Activated CD8-positive, alpha-beta memory T cell treated with anti-CD3 and anti-CD28 coated beads, Interleukin-2, amount 50 U/mL, for 4 hours (primary cell): ENCODE measurements at places on chromosomes 6 and 20.

DNA sequence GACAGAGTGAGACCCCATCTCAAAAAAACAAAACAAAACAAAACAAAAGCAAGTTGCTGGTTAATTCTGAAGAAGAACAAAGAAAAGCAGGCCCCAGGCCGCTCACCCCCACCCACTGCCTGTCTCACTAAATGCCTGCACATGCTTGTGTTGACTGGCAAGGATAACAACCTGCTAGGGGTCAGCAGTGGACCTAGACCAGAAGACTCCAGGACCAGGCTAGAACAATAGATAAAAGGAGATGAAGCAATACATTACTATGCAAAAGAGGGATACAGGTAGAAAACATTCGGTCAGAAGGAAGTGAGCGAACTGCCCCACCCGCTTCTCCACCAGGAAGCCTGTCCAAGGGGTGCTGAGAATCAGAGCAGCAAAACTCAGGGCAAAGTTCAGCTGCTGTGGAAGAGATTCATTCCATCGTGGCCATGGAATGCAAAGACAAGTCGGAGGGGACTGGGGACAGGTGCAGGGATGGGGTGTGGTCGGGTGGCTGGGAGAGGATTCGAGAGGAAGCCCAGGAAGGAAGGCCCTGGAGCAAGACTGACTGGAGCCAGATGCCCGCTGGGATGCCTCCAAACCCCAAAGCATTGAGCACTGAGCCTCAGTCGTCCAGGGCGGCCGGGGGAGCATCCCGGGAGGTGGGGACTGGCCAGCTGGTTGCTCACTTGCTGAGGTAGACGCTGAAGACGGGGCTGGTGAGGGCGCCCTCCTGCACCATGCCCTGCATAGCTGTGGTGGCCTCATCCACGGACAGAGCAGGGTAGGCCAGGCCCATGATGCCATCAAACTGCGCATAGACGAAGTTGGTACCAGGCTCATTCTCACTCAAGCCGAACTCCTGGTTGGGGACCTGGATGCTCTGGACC, 5.3 kb downstream of the PGC start:
- no peak for DNase-seq

GRCh38 chr6:169933251-169933821, 181.9 kb downstream of the ERMARD start:
- DNase-seq, result no peak

- no peak for DNase-seq
Measured at GRCh38 chr6:43746613-43747102, 23.4 kb upstream of the VEGFA start.

- no peak for DNase-seq
Measured at GRCh38 chr6:118080547-118080946, 173.5 kb downstream of the SLC35F1 start.

- DNase-seq, result no peak
Measured at GRCh38 chr20:19213946-19214490, 1.6 kb downstream of the SLC24A3 start.

GRCh38 chr6:69422020-69422419, 374.8 kb downstream of the LMBRD1 start:
- no peak for DNase-seq

DNA sequence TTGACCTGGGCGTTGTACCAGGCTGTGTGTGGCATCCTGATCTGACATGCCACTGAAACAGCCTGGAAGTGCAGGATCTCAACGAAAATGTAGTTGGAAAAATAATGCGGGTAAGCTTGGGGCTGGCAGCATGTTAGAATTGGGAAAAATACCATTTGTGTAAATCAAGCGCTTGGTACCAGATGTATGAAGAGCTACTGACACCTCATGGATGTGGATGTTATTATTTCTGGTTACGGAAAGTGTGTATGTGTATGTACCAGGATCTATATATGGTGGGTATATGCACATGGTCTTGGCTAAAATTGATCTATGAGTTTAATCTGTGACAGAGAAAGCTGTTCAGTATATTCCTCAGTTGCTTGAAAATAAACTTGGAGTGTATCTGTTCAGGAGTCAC, 22.7 kb downstream of the HIVEP1 start:
- DNase-seq, result no peak

GRCh38 chr6:88360203-88360797, 194.2 kb upstream of the CNR1 start:
- no peak for DNase-seq

DNA sequence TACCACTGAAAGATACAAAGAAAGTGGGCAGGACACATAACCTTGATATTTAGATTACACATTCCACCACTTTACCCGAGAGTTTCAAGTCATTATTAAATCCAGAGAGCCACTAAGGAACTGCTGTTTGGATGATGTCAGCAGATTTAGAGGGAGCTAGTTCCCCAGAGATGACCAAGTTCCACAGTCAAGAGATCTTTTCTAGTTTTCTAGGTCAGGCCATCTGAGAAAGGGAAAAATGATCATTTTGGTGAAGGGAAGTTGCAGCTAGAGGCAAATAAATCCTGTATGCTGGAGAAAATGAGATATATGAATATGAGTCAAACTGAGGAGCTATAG, 147.8 kb downstream of the HS3ST5 start:
- DNase-seq, result no peak

DNA sequence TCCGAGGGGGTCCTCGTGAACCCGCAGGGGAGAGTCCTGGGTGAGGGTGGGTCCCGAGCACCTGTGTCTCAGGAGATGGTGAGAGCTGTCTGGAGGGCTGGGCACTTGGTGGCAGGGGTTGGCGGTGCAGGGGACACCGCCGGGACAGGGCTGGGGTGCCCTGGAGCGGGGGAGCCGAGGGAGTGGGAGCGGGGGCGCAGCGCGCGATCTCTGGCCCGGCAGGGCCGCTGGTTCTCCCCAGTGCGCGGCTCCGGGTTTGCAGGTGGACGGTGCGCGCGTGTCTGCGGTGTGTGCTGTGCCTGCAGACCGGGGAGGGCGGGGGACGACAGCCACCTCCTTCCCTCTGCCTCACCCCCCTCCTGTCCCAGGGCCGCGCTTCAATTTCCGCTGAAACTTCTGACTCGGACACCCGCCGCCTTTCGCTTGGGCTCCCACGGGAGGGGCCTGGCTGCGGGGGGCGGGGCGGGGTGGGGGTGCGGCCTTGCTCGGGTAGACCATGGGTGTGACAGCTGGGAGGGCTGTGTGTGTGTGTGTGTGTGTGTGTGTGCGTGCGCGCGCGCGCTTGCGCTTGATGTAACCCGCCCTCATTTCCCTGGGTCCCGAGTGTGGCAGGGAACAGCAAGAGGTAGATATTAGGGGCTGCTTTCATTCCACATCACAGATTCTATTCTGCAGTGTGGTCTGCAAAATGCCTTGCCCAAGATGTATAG, 1.2 kb downstream of the TRIB3 start:
- peak; percentile 69 for DNase-seq

DNA sequence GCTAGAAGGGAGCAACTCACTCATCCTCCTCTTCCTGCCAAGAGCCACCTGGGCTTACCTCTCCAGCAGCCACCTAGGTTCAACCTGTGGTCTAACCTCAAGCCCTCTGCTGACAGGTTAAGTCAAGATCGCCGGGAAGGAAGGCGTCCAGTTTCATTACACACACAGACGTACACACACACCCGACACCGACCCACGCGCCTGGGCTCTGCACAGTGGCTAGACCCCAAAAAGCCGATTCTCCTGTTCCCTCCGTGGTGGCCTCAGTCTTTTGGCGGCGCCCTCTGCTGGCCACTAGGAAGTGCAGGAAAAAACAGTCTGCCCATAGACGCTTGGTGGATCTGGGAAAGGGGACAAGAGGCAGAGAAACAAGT, 52.8 kb downstream of the MRPL14 start:
- DNase-seq, result peak; percentile 64

GRCh38 chr6:112640891-112641290, 293.8 kb downstream of the RFPL4B start:
- no peak for DNase-seq

- DNase-seq, result peak; percentile 67
Measured at GRCh38 chr6:27177485-27178406, 69.8 kb upstream of the PRSS16 start.

GRCh38 chr6:67350729-67351128, 1284.4 kb upstream of the ADGRB3 start:
- no peak for DNase-seq

GRCh38 chr6:99940582-99940981, 53.4 kb downstream of the MCHR2 start:
- DNase-seq, result no peak

GRCh38 chr6:15796844-15797243, 134.0 kb upstream of the DTNBP1 start:
- no peak for DNase-seq

- no peak for DNase-seq
Measured at GRCh38 chr6:39053854-39054576, 5.4 kb downstream of the GLP1R start.

DNA sequence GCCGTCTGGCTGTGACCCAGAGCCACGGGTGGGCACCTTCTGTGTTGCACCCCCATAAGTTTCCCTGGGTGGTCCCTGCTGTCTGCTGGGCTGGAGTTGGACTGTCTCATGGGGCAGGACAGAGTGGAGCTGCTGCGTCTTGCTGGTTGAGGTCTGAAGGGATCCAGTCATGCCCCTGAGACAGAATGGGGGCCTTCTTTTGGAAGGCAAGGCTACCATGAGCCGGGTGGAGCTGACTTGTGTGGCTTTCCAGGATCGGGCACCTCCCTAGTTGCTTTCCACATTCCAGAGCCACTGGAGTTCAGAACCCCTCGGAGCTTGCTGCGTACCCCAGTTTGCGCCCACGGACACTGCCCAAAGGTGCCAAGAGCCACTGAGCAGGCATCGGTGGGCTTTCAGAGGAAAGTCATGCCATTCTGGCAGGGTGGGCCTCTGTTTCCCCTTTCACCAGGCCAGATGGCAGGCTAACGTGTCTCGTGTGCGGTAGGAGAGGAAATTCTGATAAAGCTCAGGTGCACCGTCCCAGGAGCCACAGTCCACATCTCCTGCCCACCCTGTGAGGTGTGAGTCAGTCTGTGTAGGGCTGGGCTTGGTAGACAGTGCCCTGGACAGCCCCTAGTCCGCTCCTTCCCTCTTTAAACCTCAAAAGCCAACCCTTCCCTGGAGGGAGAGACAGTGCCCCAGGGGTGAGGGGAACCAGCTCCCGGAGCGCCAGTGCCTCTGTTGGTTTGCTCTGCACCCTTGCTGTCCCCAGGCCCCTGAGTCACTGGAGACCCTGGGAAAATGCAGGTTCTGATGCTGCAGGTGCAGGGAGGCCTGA, 125.3 kb downstream of the SYCP2 start:
- no peak for DNase-seq

DNA sequence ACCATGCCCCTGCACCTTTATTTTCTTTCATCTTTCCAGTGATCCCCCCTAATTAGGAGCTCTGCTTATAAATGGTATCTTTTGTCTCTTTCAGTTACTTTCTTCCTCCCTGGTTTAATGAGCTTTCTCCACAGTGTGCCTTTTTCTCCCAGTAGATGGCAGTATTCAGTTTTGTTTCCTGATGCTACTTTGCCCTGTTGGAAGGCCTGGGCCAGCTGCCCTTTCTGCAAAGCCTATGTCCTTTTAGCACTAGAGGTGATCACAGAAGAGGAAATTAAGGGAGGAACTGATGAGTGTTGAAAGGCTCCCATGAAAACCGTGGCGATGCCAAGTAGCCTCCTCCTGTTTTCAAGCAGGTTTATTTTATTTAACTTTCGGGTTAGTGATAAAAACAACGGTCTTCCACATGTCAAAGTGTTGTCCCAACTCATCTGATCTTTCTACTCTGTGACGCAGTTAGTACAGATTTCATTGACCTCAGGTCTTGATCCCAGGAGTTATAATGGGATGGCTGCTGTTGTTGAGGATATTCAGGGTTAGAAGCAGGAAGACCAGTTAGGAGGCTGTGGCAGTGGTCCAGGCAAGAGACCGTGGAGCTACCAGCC, 184.2 kb upstream of the BMP2 start:
- DNase-seq, result no peak

- DNase-seq, result no peak
Measured at GRCh38 chr6:106790149-106790770, 160.9 kb downstream of the QRSL1 start.

DNA sequence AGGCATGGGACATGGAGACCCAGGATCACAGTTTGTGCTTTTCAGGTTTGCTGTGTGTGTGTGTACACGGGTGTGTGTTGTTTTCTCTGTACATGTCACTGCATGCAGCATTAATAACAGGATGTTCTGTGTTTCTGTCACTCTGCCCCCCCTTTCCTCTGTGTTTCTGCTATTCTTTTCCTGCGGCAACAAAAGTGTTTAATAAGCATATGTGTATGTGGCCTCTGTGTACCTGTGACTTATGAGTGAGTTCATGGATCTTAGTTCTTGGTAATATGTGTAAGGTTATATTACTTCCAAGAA, 9.8 kb downstream of the SYNGAP1 start:
- no peak for DNase-seq

GRCh38 chr6:118932421-118932820, 2.5 kb downstream of the MCM9 start:
- no peak for DNase-seq

DNA sequence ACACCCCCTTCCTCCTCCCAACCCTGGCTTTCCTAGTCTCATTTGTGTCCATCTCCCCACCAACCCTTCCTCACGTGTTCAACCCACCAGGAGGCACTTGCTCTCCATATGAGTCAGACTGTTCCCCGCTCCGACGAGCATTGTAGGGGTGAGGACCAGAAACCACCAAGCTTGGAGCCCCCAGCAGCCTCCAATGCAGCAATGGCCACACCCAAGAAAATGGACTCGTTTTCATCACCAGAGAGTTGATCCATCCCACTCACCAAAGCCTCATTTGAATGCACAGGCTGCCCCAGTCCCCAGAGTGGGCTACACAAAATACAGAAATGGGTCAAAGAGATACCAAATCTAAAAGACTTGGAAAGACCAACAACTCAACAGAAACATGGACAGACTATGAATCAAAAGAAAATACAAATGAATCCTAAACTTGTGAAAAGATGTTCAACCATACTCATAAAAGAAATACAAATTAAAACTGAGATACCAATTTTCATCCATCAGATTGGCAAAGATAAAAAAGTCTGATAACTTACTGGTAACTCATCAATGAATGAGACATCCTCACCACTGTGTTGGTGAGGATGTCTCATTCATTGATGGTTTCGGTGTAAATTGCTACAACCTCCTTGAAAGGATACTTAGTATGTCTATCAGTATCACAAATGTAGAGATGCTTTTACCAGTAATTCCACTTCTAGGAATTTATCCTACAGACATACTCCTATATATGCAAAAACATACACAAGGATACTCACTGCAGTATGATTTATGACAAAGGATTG, 68.1 kb downstream of the TRERF1 start:
- DNase-seq, result no peak

- DNase-seq, result no peak
Measured at GRCh38 chr6:156427345-156427744, 349.8 kb upstream of the ARID1B start.
